ENCODE measurements at places on chromosomes 4 and X.

- DNase-seq = peak; percentile 31
These were observed 420.8 kb upstream of the DIPK2B start for GRCh38 chrX:45621376-45622041.

- DNase-seq = no peak
These were observed 131.3 kb downstream of the SLC7A11 start for GRCh38 chr4:138110815-138111214.

- no peak for DNase-seq
These were observed 117.0 kb downstream of the ADAM29 start for GRCh38 chr4:175034986-175035705.

- DNase-seq = no peak
These were observed 35.0 kb downstream of the IRF2 start for GRCh38 chr4:184439386-184439785.

DNA sequence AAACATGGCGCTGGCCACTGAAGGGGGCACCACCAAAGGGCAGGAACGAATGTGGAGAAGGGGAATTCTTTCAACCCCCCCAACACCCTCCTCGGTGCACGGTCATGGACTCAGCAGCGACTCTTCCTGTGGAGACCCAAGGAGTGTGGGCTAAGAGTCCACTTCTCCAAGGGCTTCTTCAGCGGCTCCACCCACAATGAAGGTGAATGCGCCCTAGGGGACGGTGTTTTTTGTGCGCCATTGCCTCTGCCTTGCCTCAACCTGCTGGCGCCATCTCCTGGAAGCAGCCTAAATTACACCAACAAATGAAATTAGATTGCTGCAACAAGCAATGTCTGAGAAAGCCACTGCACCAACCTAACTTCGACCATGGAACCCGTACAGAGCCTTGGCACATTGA, 169.2 kb upstream of the MAGEB18 start:
- peak; percentile 26 for DNase-seq

DNA sequence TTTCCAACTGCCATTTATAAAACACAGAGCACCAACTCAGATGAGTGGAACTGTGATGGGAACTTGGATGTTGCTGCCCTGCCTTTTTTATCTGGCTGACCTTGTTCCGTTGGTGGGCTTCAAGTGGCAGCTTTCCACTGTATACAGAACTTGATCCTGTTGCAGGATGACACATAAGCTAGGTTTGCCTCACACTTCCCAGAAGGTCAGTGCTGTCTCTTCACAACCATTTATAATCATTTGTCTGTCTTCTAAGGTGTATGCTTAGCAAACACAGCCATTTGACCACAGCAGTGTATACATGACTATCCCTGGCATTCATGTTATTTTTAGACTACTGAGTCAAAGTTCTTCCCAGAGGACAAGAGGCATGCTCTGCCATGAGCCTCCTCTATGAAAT, 20.3 kb downstream of the DGKK start:
- no peak for DNase-seq

DNA sequence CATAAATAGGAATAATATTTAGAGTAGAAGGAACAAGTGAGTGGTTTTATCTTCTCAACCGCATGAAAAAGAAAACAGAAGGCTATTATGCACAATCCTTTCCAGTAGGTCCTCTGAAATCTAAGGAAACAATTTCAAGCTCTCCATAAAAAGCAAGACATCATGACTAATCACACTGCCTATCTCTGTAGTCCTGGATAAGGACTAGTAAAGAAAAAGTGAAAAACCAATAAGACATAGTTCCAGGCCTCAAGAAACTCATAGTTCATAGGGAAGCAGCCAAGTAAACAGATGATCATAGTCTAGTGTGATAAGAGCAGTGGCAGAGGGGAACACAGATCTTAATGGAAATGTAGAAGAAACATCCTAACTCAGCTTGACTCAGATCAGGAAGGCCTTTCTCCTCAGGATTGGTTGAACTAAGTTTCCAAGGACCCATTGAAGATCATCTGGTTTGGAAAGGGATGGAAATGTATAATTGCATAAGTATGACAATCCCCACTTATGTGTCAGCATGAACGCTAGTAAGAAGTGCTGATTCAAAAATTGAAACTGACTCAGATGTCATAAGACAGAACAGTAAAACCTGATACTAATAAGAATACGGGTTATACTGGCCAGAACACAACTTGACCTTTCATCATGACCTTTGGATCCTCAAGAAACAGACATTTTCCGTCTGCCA, 155.3 kb downstream of the GRIA3 start:
- no peak for DNase-seq

All from activated T-cell treated with anti-CD3 and anti-CD28 coated beads, Interleukin-2, amount 50 U/mL, for 48 hours (primary cell).